ENCODE measurements at places on chromosomes 12 and 14.
A peak's percentile ranks its signal among the peaks of the same experiment; 100 is the strongest.

GRCh38 chr12:49824895-49825294, 3.3 kb downstream of the NCKAP5L start:
- DNase-seq, result peak; percentile 51

- peak; percentile 34 for DNase-seq
Observed at GRCh38 chr14:64110802-64111201, 183.4 kb downstream of the ESR2 start.

DNA sequence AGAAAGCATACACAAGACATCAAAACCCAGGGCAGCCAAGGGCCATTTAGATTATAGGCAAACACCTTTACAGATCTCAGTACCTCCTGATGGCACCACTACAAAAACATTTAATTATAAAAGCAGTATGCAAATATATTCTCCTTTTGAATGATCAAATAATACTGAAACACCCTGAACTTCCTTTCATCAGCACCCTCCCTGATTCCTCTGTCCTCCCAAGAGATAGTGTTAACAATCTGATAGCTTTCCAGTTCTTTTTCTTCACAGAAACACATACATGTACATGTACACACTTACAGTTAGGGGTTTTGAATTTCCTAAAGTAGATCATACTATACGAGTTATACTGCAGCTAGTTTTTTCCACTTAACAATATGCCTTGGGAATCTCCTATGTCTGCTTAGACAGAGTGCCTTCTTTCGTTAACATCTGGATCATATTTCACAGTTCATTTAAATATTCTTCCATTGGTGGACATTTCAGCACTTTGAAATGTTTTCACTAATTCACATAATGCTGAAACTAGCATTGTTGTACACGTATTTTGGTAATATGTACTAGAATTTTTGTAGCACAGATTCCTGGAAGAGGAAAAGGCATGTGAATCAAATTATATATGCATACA, 35.2 kb downstream of the TDG start:
- no peak for DNase-seq

GRCh38 chr14:21768116-21768874, 94.7 kb upstream of the OR4E1 start:
- no peak for DNase-seq

DNA sequence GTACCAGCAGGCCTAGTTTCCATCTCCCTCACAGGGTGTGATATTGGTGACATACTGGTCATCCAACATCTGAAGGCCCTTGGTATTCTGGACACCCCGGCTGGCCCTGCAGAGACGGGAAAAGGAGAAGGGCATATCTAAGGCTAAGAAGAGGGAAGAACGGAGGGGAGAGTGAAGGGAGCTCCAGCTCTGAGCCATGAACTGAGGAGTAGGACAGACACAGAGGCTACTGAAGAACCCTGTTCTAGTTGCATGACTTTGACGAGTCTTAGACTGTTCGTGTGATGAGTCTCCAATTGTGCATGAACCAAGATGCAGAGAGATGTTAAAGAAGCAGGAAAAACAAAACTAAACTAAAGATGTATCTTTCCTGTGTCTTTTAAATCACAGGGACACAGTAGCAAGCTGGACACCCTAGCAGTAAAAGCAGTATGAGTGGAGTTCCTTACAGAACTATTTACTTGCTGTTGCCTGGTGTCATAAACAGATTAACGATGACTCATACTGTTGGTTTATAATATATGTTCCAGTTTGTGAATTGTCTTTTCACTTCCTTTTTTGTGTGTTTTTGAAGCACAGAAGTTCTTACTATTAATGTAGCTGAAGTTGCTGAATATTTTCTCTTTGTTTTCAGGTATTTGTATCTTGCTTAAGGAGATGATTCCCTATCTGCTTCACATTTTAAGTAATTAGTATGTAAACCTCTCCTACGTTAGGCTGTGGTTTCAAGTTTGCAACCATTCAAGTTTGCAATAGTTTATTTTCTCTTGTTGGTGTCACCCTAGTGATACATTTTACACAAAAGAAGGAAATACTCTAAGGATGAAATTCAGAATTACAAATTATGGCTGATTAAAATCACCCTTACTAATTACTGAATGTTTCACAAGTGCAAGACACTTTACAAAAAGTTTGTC, 15.7 kb downstream of the FAR2 start:
- DNase-seq, result peak; percentile 77

DNA sequence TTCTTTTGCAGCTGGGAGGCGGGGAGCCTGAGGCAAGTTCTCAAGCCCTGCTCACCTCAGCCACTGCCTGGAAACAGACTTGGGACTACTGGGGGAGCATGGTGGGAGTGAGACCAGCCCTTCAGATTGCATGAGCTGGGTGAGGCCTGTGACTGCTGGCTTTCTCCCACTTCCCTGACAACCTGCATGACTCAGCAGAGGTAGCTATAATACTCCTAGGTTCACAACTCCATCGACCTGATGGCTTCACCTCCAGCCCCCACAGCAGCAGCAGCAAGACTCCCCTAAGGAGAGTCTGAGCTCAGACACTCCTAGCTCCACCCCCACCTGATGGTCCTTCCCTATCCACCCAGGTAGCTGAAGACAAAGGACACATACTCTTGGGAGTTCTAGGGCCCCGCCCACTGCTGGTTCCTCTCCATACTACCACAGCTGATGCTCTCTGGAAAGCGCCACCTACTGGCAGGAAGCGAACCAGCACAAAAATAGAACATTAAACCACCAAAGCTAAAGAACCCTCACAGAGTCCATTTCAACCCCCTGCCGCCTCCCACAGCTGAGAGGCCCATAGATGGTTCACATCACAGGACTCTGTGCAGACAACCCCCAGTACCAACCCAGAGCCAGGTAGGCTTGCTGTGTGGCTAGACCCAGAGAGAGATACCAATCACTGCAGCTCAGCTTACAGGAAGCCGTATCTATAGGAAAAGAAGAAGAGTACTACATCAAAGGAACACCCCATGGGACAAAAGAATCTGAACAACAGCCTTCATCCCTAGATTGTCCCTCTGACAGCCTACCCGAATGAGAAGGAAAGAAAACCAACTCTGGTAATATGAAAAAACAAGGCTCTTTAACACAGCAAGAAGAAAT, 68.7 kb downstream of the RPAP3 start:
- peak; percentile 46 for DNase-seq

GRCh38 chr12:79927772-79928474, 7.0 kb downstream of the PPP1R12A start:
- peak; percentile 45 for DNase-seq

DNA sequence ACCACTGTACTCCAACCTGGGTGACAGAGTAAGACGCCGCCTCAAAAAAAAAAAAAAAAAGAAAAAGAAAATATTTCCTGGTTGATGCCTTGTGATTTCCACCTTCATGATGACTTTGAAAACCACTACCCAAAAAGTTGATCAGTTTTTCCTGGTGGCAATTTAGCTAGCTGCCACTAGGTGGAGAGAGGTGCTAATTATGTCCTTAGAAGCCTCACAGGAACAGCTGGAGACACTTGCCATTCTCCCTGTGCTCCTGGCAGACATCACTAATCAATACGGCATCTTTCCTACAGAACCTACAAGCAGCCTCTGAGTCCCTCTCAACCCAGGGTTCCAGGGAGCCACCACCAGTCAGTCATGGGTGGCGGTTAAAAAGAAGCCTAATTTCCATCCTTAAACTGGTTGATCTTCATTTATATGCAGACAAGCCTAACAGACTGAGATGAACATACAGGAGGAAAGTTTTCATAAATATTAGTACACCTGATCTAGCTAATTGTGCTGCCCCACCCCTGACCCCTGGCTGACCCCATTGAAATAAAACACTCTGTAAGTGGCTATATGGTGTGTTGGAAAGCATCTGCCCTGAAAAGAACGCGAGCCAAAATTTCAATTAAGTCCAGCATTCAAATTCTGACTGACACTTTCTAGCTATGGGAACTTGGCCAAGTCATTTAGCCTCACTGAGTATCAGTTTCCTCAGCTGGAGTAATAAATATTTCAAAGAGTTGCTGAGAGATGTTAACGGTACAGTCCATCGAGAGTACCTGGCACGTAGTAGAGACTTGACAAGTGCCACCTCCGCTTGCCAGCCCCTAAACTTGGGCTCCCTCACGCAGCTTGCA, 6.2 kb upstream of the OAS1 start:
- peak; percentile 35 for DNase-seq

GRCh38 chr12:47054659-47055058, 24.8 kb upstream of the PCED1B start:
- DNase-seq, result no peak

DNA sequence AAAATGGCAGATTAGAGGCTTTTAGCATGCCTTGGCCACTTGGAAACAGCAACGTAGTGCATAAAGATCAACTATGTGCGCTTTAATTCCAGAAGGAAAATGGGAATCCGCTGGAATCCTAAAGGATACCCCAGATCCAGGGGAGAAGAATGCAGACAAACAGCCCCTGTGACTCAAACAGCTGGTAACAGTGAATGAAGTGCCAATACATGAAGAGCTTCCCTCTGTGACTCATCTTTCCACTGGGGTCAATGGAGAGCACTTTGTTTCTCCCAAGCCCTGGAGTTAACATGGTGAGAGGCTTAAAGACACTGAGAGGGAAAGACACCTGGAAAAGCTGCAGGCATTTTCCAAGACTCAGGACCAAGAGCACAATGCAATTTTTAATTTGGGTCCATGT, 263.1 kb downstream of the CEP128 start:
- peak; percentile 21 for DNase-seq

DNA sequence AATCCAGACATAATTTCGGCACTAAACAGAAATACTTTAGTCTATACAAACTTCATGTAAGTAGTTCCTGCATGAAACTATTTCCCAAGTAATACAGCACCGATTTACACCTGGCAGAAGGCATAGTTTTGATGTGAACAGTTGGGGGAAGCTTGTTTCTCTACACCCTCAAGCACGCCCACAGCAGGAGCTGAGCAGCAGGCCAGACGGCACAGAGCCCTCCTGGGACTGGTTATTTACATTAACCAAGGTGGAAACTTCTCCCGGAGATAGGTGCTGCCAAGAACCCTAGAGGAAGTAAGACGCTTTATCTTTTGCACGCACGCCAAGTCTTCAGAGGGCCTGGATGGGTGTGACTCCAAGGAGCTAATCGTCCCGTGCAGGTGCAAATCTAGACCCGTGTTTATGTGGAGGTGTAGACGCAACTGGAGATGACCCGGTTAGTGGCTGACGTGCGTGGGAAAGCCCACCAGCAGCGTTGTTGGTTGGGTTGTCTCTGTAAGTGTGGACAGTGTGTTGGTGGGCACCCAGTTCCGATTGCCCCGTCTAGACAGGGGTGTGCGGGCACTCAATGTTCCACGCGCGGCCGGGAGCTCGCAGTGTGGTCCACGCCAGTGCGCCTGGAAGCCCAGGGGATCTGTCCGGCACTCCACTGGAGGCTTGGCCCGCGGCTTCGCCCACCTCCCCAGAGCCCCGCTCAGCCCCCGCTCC, 767 bp upstream of the TCP11L2 start:
- peak; percentile 25 for DNase-seq

DNA sequence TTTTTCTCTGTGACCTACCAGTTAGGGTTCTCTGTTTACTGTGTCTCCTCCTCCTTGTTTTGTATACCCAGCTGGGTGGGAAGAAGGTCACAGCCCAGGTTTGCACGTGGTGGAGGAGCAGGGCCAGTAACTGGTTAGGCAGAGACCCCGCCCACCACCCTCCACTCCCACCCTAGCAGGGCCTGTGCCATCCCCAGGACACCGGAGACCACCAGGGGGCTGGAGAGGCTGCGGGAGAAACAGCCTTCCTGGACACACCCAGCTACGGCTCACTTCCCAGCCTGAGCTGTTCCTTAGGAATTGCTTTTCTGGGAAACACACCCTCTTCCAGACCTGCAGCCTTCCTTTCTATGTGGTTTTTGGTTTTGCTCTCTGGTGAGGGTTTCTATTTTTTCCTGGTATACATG, 21.1 kb downstream of the BDKRB2 start:
- DNase-seq, result peak; percentile 76

GRCh38 chr14:87102811-87103378, 890.1 kb downstream of the GALC start:
- DNase-seq, result no peak

GRCh38 chr12:40168868-40169267, 55.9 kb upstream of the LRRK2 start:
- DNase-seq, result no peak

GRCh38 chr12:119020406-119021360, 39.3 kb downstream of the SRRM4 start:
- DNase-seq, result no peak

DNA sequence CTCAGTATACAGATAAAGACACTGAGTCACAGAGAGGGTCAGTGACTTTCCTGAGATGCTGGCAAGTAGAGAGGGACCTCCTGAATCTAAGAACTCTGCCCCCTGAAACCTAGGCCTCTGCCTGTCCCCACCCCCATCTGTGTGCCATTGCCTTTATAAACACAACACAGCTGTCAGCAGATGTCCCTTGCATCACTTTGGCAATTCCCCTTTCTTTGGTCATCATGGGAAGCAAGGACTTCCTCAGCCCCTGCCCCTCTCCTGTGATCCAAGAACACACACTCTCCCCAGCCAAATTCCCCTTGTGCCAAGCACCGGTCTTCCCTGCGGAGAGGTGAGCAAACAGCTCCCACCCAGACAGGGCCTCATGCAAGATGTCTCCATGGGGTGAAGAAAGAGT, 8.3 kb downstream of the TSPAN11 start:
- DNase-seq, result no peak

DNA sequence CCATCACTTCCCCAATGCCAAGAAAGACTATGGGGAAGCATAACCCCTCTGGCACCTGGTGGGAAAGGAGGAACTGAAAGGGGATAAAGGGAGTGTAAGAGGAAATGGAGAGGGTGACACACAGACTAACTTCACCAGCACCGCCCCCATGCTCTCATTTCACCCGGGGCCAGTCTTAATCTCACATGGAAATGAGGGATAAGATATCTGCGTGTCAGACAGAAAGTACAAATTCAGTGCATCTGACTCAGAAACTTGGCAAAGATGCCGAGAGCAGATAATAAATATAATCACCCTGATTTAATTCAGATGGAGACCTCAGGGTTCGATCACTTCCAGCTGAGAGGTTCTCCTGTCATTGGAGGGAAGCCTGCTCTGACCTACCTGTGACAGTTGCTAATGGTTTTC, 191.6 kb downstream of the DUSP6 start:
- peak; percentile 91 for DNase-seq

- DNase-seq, result no peak
Observed at GRCh38 chr12:101327546-101327945, 47.6 kb downstream of the UTP20 start.

DNA sequence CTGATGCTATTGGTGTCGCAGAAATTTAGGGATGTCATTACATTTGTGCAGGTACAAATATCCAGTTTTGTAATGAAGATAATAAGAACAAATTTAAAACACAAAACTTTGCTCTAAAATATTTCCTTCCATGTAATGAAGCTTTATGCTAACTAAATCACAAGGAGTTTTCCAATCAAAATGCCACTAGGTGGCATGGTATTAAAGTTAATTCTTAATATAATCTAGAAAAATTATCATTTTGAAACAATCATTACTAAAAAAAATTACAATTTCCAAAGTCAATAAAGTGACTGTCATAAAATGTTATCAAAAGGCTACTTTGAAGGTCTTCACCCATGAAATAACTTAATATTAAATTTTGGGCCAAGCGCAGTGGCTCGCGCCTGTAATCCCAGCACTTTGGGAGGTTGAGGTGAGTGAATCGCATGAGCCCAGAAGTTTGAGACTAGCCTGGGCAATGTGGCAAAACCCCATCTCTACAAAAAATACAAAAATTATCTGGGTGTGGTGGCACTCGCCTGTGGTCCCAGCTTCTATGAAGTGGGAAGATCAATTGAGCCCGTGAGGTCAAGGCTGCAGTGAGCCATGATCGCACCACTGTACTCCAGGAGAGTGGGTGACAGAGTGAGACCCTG, 77.4 kb downstream of the KIF21A start:
- DNase-seq, result no peak

GRCh38 chr14:102824832-102825231, 47.6 kb downstream of the TRAF3 start:
- DNase-seq, result peak; percentile 57
